ENCODE measurements at places on chromosomes 6 and 20.

DNA sequence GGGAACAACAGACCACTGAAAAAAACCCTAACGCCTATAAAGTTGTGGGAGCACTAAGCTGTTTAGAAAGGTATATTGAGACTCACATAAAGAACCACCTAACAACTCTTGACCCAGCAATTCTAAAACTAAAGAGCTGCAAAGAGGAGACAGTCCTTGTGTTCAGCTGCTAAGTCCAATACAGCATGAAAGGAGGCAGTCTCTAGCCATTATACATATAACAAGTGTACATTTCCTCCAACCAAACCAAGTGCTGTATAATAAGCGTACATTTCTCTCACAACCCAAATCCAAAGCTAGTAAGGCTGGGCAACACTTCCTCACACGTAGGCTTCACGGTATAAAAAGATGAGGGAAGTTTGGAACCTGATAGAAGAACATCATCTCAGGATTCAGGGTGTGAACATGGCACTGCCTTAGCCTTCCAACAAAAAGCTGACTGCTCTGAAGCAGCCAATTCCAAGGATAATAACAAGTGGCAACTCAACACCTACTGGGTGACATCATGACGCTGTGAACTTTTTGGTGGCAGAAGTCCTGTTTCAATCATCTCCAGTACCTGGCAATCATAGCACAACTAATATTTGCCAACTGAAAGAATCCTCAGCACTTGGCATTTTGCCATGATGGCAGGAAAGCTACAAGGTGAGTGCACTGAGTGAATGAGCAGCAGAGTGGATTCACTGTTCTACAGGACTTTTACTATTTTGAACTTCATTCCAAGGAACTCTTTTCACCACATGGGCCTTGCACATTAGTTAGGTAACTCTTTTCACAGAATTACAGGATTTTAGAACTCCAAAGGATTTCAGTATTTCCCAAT is 16.6 kb downstream of the TBC1D20 start:
- DNase-seq: no peak

DNA sequence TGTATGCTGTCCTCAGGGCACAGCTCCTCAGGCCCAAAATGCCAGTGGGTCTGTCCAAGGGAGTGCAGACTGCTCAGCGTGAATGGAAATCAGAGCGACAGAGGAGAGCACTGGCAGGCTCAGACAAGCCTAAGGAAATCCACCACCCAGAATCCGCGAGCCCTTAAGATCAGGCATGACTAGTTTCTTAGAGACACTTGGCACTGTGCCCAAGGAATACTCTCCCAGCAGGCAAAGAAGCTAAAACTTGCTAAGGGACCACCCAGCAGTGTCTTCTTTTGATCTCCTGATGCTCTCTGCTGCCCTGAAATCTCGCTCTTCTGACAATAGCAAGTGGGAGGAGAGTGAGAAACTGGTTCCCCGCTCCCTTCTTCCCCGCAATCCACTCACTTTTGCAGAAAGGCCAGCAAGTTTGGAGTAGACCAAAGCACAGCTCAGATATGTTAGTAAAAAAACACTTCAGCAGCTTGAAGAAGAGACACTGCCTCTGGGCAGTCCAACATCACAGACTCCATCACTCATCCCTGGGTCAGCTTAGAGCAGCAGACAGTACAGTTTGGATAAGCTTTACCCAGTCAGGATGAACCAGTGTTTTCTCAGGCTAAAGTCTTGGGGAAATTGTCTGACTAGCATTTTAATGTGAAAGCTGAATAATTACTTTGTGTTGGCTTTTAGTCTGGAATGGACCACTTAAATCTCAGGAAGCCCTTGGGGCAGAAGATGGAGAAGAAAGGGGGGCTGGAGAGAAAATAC is 32.4 kb downstream of the TRAF3IP2 start:
- DNase-seq: no peak

- DNase-seq: no peak
Measured at GRCh38 chr6:166333172-166333995, 9.0 kb downstream of the SFT2D1 start.

- no peak for DNase-seq
Measured at GRCh38 chr6:169839029-169839481, 87.6 kb downstream of the ERMARD start.

DNA sequence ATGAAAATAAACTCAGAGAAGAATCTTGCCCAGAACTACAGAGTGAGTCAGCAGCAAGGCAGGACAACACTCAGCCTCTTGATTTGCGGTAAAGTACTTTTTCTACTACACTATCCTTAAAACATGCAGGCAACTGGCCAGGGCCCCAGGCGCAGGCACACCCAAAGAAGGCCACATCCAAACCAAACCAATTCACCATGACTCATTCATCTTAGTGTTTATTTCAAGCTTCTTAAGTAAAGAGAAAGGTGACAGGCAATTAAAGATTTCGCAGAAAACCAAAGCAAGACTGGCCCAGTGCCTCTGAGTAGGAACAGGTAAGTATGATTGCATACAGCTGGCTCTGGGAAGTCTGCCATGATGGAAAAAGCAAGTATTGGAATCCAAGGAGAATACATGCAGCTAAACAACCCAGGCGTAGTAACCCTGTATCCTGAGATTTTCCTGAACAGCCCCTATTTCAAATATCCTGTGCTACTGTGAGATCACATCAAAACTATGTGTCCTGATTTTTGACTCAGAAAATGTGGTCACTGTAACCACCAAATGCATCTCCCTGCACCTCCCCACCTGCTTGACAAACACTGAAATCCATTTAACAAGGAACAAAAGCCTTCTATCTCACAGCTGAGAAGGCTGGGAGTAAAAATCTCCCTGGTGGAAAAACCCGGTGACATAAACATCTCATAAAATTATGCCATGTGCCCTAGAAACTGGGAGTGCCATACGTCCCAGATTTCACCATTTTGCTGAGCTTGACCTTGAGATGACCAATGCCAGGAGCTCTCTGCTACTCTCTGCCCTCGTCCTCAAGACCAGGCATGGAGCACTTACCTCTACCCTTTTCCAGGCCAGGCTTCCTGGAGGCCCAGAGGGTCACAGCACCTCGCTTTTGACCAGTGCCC is 12.4 kb downstream of the WFDC3 start:
- no peak for DNase-seq

- no peak for DNase-seq
Measured at GRCh38 chr6:126040394-126040793, 54.1 kb downstream of the TRMT11 start.

GRCh38 chr6:160455541-160456213 is 107.5 kb downstream of the SLC22A3 start:
- DNase-seq: peak; percentile 40

GRCh38 chr6:90646940-90647339 is 60.1 kb upstream of the MAP3K7 start:
- DNase-seq: no peak

GRCh38 chr6:106256201-106256968 is 69.2 kb downstream of the ATG5 start:
- no peak for DNase-seq

- no peak for DNase-seq
Measured at GRCh38 chr6:149273318-149273717, 44.2 kb upstream of the TAB2 start.

GRCh38 chr6:156427345-156427744 is 349.8 kb upstream of the ARID1B start:
- DNase-seq: no peak

DNA sequence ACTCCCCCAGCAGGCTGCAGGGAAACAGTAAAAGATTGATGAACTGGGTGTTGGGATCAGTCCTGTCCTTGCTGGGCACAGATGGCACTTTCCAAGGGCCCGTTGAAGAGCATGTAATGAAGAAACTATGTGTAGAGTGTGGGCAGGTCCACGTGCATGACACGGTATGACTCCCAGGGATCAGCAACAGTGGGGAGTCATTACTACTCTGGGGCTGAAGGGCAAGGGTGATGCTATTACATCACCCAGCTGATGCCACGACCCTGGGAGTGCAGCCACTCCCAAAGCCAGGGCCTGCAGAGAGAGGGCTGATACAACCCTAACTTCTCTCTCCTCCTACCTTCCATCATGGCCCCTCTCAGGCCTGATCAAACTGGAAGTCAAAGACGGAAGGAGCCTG is 20.1 kb downstream of the KCNK17 start:
- DNase-seq: no peak

GRCh38 chr6:81843302-81843701 is 90.8 kb upstream of the TENT5A start:
- no peak for DNase-seq

DNA sequence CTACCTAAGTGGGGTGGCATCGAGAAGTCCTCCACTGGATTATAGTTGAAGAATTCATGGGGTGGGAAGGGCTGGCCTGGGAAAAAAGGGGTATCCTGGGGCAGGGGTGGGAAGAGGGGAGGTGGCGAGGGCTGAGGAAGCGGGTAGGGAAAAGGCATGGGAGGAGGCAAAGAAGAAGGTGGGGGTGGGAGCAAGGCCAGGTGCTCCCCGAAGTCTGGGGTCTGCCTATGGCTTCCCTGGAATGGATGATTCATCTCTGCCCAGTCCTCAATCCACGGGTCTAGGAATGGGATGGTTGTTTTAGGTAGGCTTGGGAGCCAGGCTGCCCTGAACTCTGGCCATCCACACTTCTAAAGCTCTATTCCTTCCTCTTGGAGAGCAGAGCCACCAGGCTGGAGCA is 4.4 kb downstream of the PCED1A start:
- no peak for DNase-seq

Measured in stimulated activated CD8-positive, alpha-beta memory T cell treated with anti-CD3 and anti-CD28 coated beads, Interleukin-7, amount 100 ng/mL, for 1 hour (primary cell).